ENCODE measurements at places on chromosomes 3 and 15.

GRCh38 chr3:160956785-160957184 lies 148.4 kb downstream of the B3GALNT1 start:
- DNase-seq = no peak

DNA sequence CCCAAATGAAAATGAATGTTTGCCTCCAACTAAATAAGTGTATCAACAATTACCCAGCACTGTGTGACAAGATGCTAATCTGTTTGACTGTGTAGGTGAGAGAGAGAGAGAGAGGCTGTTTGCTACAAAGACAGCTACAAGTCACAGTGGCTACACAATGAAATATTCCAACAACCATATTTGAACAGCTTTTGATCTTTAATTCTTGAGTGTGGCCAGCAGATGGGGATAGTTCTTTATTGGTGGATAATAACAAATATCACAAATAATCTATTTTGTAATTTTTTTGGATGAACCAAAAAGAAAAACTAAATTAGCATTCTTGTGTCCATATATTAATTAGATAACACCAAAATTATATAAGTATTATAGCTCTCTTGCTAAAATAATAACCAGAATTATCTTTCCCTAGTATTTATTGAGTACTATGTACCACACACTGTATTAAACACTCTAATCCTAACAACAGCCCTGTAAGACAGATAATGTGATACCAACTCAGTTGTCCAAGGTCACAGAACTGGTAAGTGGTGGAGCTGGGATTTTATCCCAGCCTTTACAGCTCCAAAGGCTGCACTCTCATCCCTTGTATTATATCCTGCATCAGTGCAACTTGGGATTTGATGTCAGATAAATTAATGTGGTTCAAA lies 61.9 kb upstream of the C3orf80 start:
- DNase-seq = no peak

DNA sequence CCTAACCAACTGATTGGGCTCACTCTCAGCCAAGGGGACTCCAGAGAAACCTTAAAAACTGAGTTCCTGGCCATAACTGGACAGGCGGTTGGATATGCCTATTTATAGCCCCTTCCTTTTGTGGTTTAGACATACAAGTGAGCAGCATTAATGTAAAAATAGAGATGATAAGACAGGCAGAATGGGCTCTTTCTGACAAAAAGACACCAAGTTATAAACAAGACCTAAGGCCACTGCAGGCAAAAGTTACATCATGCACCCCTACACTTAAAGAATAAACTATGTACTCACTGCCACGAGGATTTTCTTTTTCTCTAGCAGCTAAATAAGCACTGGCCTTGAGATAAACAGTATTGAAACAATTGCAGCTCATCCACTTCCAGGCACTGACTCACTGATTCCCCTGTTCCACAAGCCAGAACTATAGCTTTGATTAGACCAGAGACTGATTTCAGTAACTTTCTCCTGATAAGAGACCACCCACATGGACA lies 30.1 kb downstream of the SUCNR1 start:
- DNase-seq = no peak

GRCh38 chr15:41585127-41586047 lies 26.4 kb downstream of the TYRO3 start:
- DNase-seq = no peak

DNA sequence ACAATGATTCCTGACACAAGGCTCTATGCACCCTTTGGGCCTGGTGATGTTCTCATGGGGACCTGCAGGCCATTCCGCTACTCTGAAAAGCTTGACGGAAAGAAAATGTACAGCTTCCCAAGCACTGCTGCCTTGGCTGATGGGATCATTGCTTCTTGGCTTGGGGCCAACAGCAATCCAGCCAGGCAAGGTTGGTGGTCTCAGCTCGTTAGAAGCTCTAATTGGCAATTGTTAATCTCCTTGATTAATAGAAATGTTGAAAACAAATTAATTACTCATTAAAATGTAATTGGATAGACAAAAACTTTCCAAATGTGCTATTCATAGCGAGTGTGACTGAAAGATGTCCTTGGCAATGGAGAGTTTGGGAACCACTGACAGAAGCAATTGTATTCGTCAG lies 16.3 kb upstream of the MYZAP start:
- DNase-seq = no peak

- DNase-seq = no peak
Measured at GRCh38 chr3:126264381-126264780, 84.0 kb upstream of the ALDH1L1 start.

- no peak for DNase-seq
Measured at GRCh38 chr15:42349186-42349585, 10.1 kb upstream of the CAPN3 start.

DNA sequence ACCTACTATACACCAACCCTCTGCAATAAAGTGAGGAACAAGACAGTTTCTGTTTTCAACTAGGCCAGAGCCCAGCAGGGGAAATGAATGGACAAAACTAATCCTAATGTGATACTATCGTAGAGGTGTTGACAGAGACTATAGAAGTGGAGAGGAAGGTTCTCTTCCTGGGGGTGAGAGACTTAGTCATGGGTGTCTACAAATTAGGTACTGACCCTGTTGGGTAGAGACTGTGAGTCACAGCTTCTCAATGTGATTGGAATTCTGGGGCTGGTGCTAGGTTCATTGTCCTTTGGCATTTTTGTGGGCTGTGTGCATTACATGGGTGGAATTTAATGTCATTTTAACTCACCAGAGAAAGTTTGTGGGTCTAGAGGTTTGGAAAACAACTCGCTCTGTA lies 79.3 kb downstream of the ADAMTSL3 start:
- DNase-seq = no peak

DNA sequence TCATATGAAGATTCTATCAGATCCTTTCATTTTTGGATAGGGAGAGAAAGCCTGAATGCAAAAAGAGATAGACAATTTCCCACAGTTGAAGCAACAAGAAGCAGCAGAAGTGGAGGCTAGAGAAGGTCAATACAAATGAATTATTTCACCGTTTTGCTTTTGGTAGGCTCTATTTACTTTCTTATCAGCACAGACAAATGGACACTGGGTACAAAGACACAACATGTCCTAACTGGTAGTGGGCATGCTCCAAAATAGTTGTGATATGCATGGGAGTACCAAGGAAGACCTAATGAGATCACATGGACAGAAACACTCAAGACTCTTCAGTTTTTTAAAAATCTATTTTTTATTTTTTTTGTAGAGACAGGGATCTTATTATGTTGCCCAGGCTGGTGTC lies 99.4 kb downstream of the XRN1 start:
- DNase-seq = no peak
